Stimulated activated CD8-positive, alpha-beta memory T cell treated with anti-CD3 and anti-CD28 coated beads, Interleukin-12 subunit alpha, Interleukin-12 subunit beta, amount 100 ng/mL, for 4 hours (primary cell): ENCODE measurements at places on chromosomes 7 and 10.

DNA sequence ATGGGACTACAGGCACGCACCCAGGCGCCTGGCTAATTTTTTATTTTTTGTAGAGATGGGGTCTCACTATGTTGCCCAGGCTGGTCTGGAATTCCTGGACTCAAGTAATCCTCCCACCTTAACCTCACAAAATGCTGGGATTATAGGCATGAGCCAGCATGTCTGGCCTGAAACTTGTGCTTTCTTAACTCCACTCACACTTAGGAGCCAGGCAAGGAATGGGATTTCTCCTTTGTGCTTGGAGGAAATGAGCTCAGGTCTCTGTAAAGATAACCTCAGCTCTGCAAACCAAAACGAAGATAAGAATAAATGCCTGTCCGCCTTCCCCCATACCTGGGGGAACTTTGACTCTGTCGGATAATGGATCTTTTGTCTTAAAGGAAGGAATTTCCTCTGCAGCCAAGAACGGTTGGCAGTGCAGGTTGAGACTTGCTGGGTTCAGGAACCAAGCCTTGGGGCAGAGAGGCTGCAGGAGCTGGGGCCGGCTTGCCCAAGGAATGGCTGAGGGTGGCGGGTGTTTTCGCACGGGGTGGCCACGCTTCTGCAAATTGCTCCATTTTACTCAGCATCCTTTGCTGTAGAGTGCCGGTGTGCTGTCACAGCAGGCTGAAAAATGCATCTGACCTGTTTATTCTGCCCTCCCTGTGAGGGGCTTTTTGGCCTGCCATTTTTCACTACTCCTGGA, 174.2 kb downstream of the KIAA1217 start:
- DNase-seq: no peak

- no peak for DNase-seq
Measured at GRCh38 chr7:47181746-47182361, 400.1 kb downstream of the TNS3 start.

DNA sequence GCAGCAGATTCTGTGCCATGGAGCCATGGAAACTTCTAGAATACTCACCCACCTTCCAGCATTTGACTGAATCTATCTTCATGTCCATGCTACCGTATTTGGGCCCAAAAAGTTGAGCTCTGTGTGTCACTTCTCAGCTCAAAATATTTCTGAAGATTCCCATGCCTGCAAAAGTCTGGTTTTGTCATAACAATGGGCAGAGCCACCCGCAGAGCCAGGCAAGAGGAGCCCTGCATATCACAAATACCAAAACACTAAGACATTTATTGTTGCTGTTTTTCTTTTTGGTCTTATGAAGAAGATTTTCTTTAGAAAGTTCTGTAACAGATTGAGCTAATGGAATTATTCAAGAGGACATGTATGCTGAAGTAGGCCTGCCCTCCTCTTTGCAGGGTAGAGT, 68.1 kb downstream of the PRTFDC1 start:
- DNase-seq: no peak

GRCh38 chr7:33185786-33186185, 56.4 kb downstream of the BBS9 start:
- no peak for DNase-seq

DNA sequence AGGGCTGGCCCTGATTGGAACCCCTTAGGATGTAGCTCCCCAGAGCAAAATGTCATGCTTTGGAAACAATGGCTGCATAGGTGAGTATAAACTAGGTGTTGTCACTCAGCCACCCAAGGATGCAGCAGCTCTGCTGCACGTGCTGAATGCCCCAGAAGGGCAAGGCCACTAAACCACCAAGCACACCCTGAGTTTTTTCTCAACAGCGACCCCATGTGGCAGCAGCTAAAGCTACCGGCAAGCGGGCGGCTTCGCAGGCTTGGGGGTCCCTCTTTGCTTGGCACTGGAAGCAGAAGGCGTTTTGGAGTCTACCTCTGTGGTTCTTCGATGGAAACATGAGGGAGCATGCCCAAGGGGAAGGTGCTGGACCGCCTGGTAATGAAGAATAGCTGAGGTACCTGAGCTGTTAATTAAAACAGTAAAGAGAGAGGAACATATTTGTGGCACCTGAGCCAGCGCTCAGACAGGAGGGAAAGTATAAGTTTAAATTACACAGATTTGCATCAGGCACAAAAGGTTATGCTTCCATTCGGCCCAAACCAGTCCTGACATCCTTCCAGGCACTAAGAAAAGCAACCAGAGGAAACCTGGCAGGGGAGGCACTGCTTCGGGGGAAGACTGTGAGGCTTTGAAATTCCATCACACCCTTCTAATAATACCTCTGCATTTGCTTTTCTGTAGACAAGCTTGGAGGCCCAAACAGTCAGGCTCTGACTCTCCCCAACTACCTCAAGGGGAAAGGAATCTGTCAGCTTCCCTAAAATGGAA, 152.1 kb downstream of the GFRA1 start:
- no peak for DNase-seq

DNA sequence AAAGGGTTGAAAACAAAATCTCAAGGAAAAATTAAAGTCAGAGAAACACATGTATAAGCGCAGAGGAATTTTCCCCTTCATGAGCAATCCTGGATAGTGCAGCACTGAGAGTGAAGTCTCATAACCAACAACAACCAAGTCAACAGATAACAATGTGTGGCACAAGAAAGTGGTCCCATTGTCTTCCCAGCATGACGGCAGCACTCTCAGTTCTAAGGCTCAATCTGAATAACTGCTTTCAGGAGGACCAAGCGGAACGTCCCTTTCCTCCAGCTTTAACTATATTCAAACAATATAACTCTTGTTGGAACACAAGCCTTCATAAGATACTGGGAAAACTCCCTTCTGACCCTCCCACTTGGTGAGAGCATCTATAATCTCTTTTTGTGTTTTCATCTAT, 137.9 kb downstream of the RAPGEF5 start:
- DNase-seq: no peak

DNA sequence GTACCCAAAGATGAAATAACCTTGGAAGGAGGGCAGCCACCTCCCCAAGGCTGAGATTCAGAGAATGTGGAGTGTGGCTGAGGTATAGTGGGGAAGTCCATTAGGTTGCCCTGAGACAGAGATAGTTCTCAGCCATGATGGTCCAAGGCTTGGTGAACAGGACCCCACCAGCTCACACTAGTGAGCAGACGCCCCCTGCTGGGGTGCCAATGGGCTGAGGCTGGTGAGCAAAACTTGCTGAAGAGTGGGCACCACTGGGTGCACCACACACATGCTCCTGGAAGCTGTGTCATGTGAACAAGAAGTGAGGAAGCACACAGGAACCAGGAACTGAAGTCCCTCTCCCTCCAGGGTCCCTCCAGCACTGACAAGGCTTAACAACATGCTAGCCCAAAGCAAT, 8.9 kb downstream of the FBXL13 start:
- DNase-seq: no peak

DNA sequence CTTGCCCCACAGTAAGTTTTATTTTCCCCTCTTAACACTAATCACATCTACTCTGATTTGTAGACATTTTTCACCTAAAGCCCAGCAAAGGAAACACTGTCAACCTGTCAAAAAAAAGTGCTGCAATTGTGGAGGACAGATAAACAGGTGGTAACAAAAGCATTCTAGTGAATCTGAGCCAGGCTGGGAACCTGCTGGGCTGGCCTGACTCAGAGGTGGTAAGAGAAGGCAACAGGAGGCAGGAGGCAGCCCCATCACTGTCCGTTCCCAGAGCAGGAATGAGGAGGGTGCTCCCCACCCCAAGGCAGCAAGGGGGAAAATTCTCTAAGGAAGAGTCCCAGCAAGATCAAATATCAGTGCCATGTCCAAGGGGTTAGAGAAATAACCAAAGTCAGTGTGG, 19.5 kb upstream of the HERPUD2 start:
- DNase-seq: no peak

DNA sequence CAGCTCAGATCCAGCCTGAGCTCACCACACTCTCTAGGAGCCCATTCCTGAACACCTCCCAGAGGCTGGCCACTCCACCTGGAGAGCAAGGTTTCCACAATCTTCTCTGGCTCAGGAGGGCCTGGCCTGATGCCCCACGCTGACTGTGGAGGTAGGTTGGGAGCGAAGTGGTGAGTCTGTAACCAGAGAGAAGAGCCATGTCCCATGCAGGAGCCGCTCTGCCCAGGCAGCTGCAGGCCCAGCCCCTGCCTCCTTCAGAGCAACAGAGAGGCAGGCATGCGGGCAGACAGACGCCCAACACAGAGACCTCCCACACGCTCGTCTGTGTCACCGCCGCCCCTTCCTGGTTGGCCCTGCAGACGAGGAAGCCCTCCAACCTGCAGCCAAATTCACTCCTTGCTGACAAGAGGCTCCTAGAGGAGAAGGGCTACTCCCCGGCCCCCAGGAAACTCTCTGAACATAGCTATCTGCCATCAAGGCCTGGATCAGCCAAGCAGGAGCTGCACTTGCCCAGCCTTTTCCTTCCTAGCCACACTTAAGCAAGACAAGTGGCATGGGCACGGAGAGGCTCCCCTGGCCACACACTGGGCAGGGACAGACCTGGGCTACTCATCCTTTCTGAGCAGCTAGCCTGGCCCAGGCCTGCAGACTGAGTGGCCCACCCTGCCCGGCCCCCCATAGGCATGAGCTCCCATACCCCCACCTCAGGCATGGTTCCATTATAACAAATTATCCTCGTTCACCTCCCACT, 101.9 kb downstream of the GRID1 start:
- DNase-seq: no peak

DNA sequence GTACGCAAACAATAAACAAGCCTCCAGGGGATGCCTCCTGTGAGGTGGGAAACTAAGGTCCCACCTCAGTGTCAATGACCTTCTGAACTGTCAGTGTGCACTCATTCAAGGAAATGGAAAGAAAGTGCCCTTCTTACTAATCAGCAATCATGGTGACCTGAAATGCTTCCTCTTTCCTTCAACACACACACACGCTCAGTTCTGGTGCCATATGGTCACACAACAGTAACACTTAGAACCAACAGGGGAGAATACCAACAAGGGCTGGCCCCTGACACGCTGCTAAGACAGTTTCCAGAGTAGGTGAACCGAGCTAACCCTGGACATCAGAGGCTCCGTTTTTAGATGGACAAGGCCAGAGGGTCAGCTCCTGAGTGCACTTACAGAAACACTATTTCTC, 42.1 kb upstream of the EFCAB10 start:
- no peak for DNase-seq

DNA sequence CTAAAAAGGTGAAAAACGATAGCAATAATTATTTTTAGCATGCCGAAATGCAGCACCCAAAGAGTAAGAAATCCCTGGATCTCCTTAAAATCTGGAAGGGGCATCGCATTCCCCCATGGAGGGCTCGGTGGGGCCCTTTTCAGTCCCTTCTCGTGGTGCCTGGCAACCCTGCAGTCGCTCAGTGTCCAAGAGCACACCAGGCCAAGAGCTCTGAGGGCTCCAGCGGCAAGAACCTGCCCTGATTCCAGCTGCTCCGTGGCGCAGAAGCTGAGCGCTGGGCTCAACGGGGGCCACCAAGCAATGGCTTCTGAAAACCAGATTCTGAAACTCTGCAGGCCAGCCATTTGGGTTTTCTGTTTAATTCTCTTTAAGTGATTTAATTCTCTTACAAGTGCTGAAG, 131.2 kb downstream of the PRKAG2 start:
- no peak for DNase-seq
